ENCODE measurements at places on chromosomes 16 and 17.
A peak's percentile ranks its signal among the peaks of the same experiment; 100 is the strongest.

DNA sequence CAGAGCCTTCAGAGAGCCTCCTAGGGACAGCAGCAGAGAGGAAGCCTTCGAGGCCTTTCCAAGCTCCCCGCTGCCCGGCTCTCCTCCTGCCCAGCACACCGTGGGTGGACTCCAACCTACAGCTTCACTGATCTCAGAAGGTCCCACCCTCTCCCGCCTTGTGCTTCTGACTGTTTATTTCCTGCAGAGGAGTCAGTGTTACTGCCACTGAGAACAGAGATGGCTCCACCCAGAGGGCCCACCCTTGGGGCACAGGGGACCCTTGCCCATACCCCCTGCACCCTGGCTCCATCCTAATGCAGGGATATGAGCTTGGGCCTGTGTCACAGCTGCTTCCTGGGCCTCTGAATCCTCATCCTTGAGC, 52.8 kb upstream of the TOB1 start:
- DNase-seq, result no peak

DNA sequence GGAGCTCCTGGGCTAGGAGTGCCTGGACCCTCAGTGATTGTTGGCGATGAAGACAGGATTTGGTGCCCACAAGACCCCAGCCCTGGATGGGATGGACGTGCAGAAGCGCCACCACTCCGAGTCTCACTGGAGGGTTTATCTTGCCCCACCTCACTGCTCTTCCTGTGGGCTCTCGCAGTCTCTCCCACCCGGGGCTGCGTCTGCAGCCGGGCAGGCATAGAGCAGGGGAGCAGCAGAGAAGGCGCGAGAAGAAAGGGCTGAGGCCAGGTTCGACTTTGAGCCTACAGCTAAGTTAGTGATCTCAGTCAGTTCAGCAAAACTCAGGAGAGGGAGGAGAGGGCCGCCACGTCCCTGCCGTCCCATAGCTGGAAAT, 6.6 kb downstream of the UBE2I start:
- DNase-seq, result no peak

DNA sequence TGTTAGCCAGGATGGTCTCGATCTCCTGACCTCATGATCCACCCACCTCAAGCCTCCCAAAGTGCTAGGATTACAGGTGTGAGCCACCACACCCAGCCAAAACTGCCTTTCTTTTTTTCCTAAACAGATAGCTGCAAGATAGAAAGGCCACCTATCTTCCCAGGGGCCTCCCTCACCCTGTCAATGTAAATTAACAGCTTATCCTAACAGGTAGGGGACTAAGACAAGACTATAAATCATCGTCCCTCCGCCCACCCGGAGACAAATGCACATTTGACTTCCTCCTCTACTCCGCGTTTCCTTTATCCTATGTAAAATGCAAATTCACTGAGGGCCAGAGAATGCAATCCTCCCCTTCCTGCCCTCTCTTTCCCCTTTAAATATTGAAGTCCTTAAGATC, 71.4 kb downstream of the MARF1 start:
- no peak for DNase-seq

DNA sequence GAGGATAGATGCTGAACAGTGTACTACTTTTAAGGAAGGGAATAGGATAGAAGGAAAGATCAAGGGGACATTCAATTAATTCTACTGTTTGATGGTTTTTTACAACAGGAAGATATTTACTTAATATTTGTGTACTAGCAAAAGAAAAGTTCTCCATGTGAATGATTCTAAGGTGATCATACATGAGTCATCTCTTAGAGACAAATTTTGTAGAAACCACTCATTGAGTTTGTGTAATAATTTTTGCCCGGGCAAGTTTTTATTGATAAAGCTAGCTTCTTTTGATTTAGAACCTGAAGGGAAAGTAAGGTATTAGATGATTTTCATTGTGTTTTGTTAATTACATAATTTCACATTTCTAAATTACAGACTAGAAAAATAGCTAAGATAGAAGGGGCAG, 172.8 kb upstream of the PSMD7 start:
- no peak for DNase-seq

DNA sequence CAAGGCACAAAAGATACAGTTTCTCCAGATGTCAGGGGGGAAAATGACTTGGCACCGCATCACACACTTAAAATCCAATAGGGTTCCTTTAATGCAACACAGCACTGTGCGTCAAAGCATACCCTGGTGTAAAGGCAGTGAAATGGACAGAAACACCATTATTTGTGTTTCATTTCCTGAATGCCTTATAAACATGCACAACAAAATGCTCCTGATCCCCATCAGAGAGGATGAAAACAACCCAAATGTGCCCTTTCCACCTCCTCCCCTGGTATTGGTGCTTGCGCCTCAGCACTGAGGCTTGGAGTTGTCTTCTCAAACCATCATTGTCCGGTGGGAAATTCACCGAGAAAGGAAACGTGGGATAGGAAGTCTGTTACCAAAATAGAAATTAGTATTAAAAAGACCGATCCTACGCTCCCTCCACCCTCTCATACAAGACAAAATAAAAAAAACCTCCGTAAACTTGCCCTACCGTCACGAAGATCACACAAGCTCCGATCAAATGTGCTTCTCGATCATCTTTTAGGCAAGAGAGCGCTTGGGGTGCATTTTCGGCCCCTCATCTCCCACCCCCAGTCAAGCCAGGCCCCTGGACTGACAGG, 722 bp downstream of the CDC27 start:
- no peak for DNase-seq

DNA sequence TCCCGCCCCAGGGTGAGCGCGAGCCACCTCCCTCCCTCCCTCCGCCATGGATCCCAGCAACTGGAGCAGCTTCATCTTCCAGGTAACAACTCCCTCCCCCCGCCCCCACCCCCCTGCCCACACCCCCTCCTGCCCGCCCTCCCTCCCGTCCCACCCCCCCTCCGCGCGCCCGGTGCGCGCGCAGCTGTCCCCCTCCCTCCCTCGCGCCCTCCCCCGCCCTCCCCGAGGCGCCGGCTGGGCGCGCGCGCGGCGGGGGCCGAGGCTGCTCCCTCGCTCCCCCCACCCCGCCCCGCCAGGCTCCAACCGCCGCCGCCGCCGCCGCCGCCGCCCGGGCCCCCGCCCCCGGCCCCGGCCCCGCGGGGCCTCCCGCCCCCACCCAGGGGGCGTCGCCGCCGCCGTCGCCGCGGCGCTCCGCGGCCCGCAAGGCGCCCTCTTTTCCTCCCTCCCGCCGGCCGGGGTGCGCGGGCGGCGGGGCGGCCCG, at the start of gene MAZ:
Gene MAZ (plus strand): TSS at position 431 of the 481 bp plus-strand sequence. CDS start 173 bp downstream, outside the sequence.
- DNase-seq, result peak; percentile 86

GRCh38 chr17:56976941-56977608, 856 bp upstream of the SCPEP1 start:
- no peak for DNase-seq

DNA sequence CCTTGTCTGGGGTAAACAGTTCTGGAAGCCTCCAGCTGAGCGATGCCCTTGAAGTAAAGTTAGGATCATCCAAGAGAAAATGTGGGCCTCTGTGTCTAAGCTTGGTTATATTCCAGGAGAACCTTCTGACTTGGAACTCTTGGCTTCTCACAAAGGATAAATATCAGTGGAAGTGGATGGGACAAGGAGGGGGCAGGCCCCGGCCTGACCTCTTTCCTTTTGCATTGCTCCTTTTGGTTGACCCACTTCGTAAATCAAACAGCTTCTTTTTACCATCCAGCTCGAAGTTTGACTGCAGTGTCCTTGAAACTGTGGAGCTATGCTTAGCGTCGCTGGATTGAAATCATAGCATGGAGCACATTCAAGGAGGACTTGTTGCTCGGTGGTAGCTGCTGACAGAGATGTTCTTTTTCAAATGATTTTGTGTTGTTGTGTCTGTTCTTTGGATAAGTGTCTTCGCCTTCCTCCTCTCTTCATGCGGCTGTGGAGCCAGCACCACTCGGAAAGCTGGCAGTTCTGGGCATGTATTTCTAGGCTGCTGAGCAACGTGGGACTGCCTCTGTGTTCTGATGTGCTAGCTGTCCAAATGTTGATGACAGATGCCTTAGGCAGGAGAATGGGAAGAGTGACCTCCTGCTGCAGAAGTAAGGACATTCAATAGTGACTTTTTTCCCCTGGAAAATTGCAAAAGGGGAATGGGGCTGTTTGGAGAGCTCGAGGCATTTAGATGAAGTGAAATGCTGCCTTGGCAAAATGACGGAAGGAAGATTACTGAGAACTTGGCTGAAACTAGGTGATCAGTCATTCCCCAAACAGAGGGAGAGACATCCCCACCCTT, 4.5 kb downstream of the MINK1 start:
- DNase-seq, result no peak

- DNase-seq, result no peak
These were observed 7.2 kb downstream of the ADAM11 start for GRCh38 chr17:44765965-44766364.

DNA sequence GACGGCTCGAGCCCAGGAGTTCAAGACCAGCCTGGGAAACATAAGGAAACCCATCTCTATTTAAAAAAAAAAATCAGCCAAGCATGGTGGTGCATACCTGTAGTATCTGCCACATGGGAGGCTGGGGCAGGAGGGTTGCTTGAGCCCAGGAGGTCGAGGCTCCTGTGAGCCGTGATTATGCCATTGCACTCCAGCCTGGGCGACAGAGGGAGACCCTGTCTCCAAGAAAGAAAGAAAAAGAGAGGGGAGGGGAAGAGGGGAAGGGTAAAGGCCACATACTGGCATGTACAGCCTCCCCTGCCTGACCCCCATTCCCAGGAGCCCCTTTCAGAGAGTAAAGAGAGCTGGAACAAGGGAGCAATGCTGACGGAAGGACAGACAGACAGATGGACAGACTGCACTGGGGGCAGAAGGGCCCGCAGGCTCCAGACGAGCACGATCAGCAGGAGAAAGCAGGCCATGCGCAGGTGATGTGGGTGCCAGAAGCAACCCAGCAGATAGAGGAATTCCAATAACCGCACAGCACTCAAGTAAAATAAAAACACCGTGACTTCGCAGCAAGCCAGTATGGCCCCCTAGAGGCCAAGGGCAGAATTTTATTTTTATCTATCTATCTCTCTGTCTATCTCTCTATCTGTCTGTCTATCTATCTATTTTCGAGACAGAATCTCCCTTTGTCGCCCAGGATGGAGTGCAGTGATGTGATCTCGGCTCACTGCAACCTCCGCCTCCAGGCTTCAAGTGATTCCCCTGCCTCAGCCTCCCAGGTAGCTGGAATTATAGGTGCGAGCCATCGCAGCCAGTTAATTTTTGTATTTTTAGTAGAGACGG, 27.1 kb upstream of the SNN start:
- DNase-seq, result peak; percentile 69

DNA sequence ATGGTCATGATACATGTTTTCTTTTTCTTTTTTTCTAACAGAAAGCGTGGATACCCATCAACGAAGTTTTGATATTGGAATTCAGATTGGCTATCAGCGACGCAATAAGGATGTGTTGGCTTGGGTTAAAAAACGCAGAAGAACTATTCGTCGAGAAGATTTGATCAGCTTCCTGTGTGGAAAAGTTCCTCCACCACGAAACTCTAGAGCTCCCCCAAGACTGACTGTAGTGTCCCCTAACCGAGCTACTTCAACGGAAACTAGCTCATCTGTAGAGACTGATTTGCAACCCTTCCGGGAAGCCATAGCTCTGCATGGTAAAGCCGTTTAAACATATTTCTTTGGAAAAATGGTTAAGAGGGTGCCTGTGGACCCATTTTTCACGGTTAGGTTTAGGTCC, 11.5 kb downstream of the HAPSTR1 start:
- no peak for DNase-seq

DNA sequence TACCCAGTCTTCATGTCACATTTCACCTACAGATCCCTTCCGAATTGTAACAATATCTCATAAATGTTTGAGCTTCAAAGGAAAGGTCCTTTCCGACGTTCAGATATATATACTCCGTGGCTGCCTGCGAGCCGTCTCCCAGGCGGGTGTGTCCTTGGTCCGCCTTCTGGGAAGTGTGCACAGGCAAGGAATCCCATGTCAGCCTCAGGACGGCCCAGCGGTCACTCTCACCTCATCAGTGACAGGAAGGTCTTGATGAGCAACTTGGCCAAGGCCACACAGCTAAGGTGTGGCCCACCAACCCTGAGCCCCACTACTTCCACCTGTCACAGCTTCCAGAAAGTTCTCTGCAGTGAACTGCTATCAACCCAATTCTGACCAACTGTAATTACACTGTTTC, 4.3 kb downstream of the LMF1 start:
- DNase-seq, result no peak
